ENCODE measurements at places on chromosomes 2 and 18. TPM values are rescaled to one million over a fixed set of nuclear protein-coding genes. Genes with fewer than 3 reads are reported as not detected.

DNA sequence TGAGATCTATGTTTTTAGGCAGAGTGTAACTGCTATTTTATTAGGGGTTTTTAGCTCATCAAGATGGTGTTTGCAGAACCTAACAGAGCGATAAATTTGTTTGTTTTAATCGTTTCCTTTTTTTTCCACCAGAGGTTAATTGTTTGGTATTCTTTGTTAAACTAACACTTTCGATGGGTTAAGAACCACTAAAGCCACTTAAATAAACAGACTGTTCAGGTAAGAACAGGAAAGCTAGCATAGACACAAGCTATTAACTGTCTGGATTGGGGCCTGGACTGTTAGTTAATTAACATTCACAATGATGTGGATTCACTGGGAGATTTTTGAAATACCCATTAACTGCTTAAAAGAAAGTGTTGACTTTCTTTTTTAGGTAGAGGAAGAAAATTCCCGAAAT, 209.0 kb upstream of the COPS8 start:
- DNase-seq = no peak

DNA sequence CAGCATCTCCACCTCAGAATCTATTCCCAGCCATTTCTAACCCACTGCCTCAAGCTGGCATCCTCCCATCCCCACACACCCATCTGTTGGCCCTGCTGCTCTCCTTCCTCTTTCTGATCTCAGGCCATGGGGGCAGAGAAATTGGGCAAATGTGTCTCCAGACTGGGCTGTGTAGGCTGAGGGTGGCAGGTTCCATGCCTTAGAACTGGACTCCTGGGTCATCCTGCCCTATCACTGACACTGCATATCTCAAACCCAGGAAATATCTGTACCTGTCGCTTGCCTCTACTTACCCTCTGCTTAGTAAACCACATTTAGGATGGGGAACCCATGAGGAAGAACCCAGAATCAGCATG, 1.8 kb downstream of the WNT10A start:
- no peak for DNase-seq

- no peak for DNase-seq
Observed at GRCh38 chr2:199197448-199197847, 260.3 kb downstream of the SATB2 start.

- DNase-seq = no peak
Observed at GRCh38 chr2:239882781-239883180, 142.4 kb downstream of the NDUFA10 start.

- DNase-seq = no peak
Observed at GRCh38 chr2:206480161-206480560, 36.8 kb downstream of the ADAM23 start.

GRCh38 chr2:220068846-220069245, 441.4 kb downstream of the SLC4A3 start:
- DNase-seq = no peak

GRCh38 chr2:98705333-98705617, 25.7 kb downstream of the MGAT4A start:
- no peak for DNase-seq

DNA sequence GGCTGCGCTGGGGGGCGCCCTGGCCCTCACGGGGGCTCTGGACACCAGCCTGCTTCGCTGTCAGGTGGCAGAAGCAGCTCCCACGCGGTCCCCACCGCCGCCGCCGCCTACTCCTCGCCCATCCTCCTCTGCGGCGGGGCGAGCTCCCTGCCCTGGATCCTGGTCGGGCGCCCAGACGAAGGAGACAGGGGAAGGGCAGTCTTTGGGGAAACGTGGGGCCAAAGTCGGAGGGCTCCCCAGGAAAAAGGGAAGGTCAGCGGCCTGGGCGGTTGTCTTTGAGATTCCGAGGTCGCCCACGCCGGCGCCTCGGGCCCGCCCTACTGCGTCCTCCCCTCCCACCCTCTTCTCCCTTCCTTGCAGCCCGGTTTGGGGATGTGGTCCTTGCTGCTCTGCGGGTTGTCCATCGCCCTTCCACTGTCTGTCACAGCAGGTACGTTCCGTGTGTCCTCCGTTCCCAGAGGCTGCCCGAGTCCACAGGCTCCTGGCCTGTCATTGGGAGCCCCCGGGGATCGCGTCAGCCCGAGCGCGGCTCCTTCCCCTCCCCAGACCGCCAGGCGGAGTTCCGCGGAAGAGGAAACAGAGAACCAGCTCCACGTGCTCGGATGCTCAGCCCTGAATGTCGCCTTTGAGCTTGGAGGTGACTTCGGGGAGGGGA, 800 bp downstream of the IL1RL2 start:
- DNase-seq = peak; percentile 54

GRCh38 chr2:60219536-60219935, 333.9 kb downstream of the BCL11A start:
- DNase-seq = no peak

GRCh38 chr2:107738266-107738665, 88.4 kb upstream of the RGPD4 start:
- DNase-seq = no peak

GRCh38 chr18:46449033-46449432, 208.0 kb downstream of the LOXHD1 start:
- DNase-seq = no peak

- no peak for DNase-seq
Observed at GRCh38 chr2:201496785-201497184, 45.2 kb downstream of the STRADB start.

DNA sequence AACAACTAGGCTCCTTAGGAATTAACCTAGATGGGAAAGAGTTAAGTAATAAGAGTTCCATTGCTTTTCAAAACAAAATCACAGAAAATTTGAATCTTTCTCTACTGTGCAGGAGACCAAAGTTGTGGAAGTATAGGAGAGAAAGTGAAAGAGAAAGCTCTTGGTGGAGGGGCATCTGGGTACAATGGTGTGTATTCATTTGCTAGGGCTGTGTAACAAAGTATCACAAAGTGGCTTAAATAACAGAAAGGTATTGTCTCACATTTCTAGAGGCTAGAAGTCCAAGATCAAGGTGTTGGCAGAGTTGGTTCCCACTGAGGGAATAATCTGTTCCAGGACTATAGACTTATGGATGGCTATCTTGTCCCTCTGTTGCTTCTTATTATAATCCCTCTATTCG, 50.5 kb upstream of the GORASP2 start:
- DNase-seq = no peak

- DNase-seq = no peak
Observed at GRCh38 chr2:96423828-96424227, 81.3 kb downstream of the NEURL3 start.

DNA sequence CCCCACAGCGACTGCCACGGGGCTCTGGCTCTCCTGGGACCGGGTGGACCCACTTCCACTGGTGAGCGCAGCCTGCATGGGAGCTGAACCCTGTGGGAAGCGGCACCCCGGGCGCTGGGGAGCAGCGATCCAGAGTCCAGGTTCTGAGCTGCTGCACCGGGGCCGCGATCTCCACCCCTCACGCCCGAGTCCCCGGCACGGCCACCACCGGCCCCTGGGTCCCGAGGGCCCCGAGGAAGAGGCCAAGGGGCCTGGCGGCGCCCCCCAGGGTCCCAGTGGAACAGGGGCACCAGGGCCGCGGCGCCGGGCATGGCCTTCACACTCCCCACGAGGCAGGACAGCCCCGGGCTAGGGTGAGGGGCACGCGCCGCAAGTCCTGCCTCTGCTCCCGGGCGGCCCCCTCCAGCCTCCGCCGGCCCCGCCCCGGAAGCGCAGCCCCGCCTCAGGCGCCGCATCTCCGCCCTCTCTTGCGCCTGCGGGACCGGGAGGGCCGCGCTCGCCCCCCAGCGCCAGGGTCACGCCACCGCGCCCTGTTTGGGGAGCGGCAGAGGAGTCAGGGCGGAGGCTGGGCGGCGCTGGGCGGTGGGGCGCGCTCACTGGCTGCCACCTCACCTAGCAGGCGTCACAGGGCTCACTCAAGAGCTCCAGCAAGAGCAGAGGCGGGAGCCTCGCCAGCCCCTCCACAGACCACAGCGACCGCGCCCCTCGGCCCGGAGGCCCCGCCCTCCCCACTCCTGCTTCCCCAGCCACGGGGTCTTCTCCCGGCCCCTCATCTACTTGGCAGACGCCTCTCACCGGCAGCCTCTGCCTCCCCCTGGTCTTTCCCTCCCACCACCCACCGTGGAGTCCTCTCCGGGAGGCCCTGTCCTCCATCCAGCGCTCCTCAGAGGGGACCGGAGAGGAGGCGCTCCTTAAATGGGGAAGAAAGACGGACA, 26.8 kb downstream of the THAP4 start:
- peak; percentile 97 for DNase-seq

DNA sequence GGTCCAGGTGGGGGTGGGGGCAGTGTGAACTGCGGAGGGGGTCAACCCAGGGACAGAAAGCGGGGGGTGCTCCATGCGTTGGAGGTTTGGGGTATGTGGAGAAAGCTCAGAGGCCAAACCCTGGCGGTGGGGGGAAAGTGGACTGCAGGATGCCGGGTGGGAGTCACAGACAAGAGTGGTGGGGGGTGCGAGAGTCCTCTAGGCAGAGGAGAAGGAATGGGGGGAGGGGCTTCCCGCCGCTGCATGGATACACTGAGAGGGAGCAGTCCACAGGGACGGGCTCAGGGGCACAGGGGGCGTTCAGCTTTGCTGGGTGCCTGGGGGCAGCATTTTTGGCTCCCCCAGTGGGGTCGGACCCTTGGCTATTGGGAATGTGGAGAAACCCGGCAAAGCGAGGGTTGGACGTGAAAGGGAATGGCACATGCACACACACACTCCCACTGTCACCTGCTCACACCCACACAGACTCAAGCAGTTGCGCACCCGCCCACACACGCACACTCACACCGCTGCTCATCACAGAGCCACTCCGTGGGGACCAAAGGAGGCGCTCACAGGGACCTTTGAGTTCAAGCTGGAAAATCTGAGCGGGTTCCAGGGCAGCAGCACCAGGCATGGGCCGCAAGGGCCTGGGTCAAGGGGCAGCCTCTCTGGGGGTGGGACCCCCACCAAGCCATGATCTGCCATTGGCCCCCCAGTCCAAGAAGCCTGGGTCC, 7.7 kb downstream of the GBX2 start:
- DNase-seq = no peak

GRCh38 chr2:106061611-106062349, 132.3 kb downstream of the UXS1 start:
- DNase-seq = no peak

GRCh38 chr2:241238693-241239198, 50.3 kb downstream of the ANO7 start:
- DNase-seq = no peak

- DNase-seq = no peak
Observed at GRCh38 chr2:45896311-45896710, 244.8 kb downstream of the PRKCE start.

GRCh38 chr2:42153944-42154581, 15.1 kb upstream of the EML4 start:
- no peak for DNase-seq

The LRRC30 gene
- total RNA-seq = not detected

The CD8A gene
- total RNA-seq = 683 TPM

The SLC5A7 gene
- not detected for total RNA-seq

The LOXHD1 gene
- 0.39 TPM for total RNA-seq

The LINC00305 gene
- total RNA-seq = not detected

The DSG3 gene
- total RNA-seq = not detected

The SKA1 gene
- total RNA-seq = 25.6 TPM

The MBP gene
- total RNA-seq = 138 TPM

The AAMP gene
- 51.7 TPM for total RNA-seq

All from activated naive CD8-positive, alpha-beta T cell treated with anti-CD3 and anti-CD28 coated beads, Interleukin-2, amount 10 ng/mL, durations not matched to agents 7 days and 5 days (primary cell).